ENCODE measurements at places on chromosomes 7 and 10. TPM values are rescaled to one million over a fixed set of nuclear protein-coding genes. Genes with fewer than 3 reads are reported as not detected.

TEX47 gene
- total RNA-seq = not detected

MOSPD3 gene
- total RNA-seq = 11.0 TPM

ABCA13 gene
- total RNA-seq = not detected

C7orf57 gene
- not detected for total RNA-seq

GARIN1A gene
- 0.53 TPM for total RNA-seq

OPTN gene
- total RNA-seq = 48.5 TPM

TES gene
- total RNA-seq = 108 TPM

ATRNL1 gene
- total RNA-seq = 15.4 TPM

GIMAP2 gene
- 12.3 TPM for total RNA-seq

COBL gene
- total RNA-seq = 0.11 TPM

SLC26A5 gene
- not detected for total RNA-seq

CLEC5A gene
- total RNA-seq = 0.64 TPM

ADAM12 gene
- total RNA-seq = not detected

GHRHR gene
- total RNA-seq = not detected

SCART1 gene
- total RNA-seq = 4.8 TPM

ASB10 gene
- total RNA-seq = not detected
